Urothelium cell line (cell line): ENCODE measurements at places on chromosomes 12 and 14.

DNA sequence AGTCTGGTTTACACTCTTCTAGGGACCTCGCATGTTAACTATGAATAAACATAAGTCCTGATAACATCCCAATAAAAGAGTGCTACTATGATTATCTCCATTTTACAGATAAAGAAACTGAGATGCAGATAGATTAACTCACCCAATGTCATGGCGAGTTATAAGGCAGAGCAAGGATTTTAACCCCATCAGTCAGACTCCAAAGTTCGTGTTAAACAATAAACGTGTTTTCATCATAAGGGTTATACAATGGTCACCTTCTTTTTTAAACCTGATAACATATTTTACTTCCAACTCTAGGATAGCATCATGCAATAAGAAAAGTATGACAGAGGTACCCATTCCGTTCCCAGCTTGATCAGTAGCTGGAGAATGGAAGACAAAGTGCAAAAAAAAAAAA is 1.2 kb downstream of the AREL1 start:
- DNase-seq: no peak

DNA sequence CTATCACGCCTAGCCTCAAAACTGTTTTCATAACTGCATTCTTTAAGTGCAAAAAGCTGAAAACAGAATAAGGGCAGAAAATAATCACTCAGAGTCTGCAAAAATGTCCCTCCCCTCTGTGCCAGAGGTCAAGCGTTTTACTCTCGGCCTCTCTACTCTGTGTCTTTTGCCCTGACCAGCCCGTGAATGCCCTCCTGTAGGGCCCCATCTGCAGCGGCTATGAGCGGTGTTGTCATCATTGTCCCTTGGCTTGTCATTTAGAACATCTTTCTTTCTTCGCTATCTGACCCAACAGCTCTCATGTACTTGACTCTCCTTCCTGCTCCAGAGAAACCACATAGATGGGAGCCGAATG is 21.7 kb downstream of the ELK3 start:
- no peak for DNase-seq

- no peak for DNase-seq
Measured at GRCh38 chr14:100286484-100287191, 19.6 kb downstream of the SLC25A29 start.

- no peak for DNase-seq
Measured at GRCh38 chr14:92645841-92646478, 102.5 kb downstream of the LGMN start.

DNA sequence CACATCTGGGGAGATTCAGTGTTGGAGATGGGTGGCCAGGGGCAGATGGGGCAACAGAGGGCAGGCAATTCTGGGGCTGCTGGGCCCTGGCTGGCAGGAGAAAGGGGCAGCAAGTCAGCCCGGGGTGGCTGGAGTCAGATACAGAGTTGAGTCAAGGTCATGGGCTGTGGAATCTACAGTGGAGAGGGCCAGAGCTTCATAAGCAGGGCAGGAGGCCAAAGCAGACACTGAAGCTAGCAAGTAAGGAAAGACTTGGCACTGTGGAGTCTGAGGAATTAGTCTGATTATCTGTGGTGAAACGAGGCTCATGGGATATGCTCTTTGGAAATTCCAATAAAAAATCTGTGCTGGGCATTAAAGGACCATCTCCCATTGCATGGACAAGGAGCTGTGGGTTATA is 95.5 kb downstream of the TMX1 start:
- no peak for DNase-seq

- DNase-seq: no peak
Measured at GRCh38 chr12:52432559-52433207, 1.5 kb downstream of the KRT75 start.

- DNase-seq: peak; percentile 44
Measured at GRCh38 chr12:65490250-65490649, 211.8 kb downstream of the MSRB3 start.

DNA sequence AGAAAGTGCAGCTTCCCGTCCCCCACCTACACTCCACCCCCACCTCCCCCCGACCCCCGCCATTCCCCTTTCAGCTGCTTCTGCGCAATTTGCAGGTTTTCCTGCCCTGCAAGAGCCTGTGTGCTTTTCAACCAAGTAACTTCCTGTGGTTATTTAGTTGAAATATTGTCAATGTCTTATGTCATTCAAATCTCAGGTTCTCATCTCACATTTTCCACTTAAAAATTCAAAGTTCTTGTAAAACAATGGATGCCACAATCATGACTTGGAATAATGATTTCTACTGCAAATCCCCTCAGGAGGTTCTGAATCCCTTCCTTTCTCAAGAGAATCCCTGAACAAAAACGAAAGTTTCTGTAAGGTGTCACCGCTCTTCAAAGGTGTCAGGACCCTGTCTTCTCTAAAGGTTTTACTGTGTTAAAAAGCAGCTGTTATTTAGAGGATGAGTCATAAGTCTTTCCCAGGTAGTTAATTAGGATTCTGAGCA is 31.6 kb downstream of the WBP11 start:
- DNase-seq: no peak

DNA sequence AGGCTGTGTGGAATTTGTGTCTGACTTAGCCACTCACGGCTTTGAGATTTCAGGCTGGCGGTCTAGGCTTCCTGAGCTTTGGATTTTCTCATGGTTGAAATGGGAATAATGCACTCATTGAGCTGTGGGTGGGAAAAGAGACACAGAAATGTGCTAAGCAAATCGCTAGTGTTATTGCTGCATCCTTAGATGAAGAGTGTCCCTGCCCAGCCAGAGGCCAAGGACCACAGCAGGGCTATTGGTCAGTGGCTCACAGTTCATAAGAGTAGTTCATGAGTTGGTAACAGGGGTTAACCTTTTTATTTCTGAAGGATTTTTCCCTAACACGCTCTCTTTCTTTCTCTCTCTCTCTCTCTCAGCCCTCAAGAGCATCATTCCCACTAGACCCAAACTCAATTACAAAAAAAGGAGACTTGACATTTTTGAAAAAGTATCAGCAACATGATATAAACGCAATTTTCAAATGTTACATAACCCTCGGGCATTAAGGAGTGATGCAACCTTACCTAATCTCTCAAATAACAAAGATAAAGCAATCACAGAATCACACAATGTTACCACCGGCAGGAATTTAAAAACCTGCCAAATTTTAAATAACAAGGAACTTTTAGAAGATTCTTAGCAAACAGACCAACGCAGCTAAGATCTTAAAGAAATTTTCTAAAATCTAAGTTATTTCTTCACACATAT is 36.7 kb upstream of the RMST start:
- DNase-seq: no peak

GRCh38 chr14:22387776-22388241 is 201.2 kb downstream of the DAD1 start:
- peak; percentile 40 for DNase-seq

- DNase-seq: no peak
Measured at GRCh38 chr12:64877363-64878004, 53.0 kb downstream of the TBC1D30 start.

- no peak for DNase-seq
Measured at GRCh38 chr14:65631040-65631439, 218.5 kb downstream of the FUT8 start.

GRCh38 chr12:34346372-34347034 is 324.2 kb downstream of the ALG10 start:
- peak; percentile 69 for DNase-seq

DNA sequence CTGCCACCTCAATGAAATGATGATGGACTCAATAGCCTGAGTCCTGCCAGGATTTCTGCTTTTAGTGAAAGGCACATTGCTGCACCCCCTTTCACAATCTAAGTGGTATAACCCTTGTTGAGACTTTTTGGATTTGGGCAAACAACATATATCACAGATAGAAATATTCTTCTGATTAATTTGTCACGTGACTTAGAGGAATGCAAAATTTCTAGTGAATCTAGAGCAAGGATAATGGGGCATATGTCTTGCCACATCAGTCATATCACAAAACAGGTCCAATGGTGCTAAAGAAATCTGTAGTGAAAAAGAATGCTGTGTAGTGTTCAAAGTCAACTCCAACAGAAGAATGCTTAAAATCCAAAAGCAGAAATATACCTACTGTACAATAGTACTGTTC is 1386.3 kb downstream of the LRFN5 start:
- DNase-seq: no peak

GRCh38 chr14:49367696-49368095 is 218.5 kb downstream of the RPS29 start:
- no peak for DNase-seq

DNA sequence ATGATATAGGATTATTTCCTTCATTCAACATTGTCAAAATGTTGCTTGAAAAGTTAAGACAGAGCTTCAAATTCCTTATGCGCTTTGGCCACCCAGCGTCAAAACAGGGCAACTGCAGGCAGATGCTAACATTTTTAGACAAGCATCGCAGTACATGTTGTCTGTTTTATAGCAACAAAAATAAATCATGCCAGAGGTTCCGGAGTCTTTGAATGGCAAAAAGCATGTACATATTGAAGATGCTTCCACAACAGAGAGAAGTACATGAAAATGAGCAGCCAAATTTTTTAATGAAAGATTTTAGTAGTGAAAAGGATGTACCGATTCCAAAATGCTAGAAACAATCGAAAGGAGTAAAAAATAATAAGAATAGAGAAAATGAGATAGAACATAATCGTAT is 49.8 kb upstream of the USP15 start:
- DNase-seq: peak; percentile 31

- peak; percentile 86 for DNase-seq
Measured at GRCh38 chr12:50620109-50620977, 115.6 kb downstream of the DIP2B start.

- DNase-seq: no peak
Measured at GRCh38 chr14:78127961-78128360, 42.2 kb upstream of the NRXN3 start.

GRCh38 chr14:24074625-24075484 is 3.5 kb downstream of the CPNE6 start:
- DNase-seq: no peak

- peak; percentile 65 for DNase-seq
Measured at GRCh38 chr12:121748571-121749265, 36.2 kb downstream of the TMEM120B start.

DNA sequence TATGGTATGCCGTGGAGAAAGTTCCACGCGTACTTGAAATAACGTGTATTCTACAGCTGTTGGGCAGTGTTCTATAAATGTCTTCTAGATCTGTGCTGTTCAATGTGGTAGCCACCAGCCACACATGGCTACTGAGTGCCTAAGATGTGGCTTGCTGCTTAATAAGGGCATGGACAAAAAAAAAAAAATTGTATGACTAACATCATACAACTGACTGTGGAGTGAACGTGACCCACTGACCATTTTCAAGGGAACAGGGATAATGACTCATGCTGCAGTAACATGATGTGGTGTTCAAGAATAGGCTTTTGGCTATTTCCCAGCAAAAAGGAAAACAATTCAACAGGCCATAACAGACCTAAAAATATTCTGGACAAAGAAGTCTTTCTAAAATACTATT is 13.0 kb downstream of the ATG14 start:
- peak; percentile 86 for DNase-seq

DNA sequence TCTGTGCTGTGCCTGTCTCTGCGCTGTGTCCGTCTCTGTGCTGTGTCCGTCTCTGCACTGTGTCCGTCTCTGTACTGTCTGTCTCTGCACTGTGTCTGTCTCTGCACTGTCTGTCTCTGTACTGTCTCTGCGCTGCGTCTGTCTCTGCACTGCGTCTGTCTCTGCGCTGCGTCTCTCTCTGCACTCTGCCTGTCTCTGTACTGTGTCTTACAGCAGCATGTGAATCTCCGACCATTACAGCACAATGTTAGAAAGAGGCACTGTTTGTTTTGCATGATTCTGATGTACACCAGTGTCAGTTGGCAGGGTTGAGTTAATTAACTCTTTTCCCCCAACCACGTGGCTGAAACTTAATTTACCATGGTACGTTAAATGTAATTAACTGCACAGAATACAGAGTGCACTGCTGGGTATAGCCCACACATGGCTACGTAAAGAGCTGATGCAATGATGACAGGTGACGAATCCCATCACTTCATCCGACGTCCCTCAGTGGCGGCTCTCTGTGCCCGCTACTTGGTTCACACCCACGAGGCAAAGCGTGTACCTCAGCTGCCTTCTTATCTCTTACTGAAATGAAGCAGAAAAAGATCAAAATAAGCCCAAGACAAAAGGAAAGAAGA is 127.7 kb upstream of the SFSWAP start:
- DNase-seq: peak; percentile 46
